Muscle of leg (tissue), 16 donors: ENCODE measurements at places on chromosomes 2 and 18. TPM values are rescaled to one million over a fixed set of nuclear protein-coding genes. Genes with fewer than 3 reads are reported as not detected.

IL36RN gene
- not detected for total RNA-seq

POTEC gene
- total RNA-seq = not detected

POLR1A gene
- 14.4 TPM for total RNA-seq

CACNB4 gene
- 7.2 TPM for total RNA-seq

UNC50 gene
- 36.5 TPM for total RNA-seq

RAB27B gene
- 0.80 TPM for total RNA-seq

TXNDC2 gene
- 0.04 TPM for total RNA-seq

GBX2 gene
- not detected for total RNA-seq

CHPF gene
- 58.8 TPM for total RNA-seq

PLCD4 gene
- 41.8 TPM for total RNA-seq
